ENCODE measurements at places on chromosomes 16 and 17.

DNA sequence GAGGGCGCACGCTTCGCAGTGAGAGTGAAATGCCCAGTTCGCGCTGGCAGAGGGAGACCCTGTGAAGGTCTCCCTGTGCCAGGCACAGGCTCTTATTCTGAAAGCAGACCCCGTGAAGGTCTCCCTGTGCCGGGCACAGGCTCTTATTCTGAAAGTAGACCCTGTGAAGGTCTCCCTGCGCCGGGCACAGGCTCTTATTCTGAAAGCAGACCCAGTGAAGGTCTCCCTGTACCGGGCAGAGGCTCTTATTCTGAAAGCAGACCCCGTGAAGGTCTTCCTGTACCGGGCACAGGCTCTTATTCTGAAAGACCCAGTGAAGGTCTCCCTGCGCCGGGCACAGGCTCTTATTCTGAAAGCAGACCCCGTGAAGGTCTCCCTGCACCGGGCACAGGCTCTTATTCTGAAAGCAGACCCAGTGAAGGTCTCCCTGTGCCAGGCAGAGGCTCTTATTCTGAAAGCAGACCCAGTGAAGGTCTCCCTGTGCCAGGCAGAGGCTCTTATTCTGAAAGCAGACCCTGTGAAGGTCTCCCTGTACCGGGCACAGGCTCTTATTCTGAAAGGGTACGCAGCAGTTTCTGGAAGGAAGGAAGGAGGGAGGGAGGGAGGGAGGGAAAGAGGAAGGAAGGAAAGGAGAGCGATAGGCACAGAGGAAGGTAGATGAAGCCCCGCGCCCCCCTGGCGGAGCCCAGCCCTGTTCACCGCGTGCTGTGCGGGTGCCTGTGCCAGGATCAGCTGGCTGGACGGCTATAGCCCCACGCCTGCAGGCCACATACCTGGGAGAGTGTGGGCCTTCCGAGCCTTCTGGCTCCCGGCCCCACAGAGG, 55.3 kb downstream of the WDR45B start:
- DNase-seq, result peak; percentile 88

- DNase-seq, result peak; percentile 40
These were observed 37.1 kb upstream of the BCAS3 start for GRCh38 chr17:60640503-60640902.

DNA sequence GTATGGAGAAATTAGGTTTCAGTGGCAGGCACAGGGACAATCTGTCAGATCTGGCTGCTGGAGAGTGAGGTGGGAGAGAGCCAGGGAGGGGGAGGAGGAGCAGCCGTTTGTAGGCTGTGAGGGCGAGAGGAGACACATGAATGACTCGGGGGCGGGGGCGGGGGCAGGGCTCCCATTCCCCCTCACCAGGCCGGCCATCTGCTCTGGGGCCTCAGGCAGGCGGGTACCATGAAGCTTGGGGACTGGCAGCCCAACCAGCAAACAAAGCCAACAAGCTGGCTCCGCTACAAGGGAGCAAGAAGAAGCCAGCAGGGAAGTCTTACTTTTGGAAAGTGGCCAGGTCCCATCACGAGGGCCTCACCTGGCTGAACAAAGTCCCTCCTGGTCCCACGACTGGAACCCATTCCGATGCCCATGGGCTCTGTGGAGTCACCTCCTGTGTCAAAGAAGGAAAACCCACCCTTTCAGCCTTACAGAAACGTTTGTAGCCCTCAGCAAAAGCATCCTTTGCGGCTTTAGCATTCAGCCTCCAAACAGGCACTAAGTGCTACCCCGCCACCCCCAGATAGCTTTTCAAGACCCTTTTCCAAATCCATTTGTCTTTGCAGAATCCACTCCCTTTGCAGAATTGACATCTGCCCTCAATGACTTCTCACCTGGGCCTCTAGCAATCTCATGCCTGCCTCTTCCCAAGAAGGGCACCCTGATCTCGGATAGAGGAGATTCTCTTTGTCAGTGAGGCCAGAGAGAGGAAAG, 9.2 kb upstream of the SSTR2 start:
- no peak for DNase-seq

GRCh38 chr16:12314653-12315185, 338.2 kb downstream of the SNX29 start:
- DNase-seq, result no peak

DNA sequence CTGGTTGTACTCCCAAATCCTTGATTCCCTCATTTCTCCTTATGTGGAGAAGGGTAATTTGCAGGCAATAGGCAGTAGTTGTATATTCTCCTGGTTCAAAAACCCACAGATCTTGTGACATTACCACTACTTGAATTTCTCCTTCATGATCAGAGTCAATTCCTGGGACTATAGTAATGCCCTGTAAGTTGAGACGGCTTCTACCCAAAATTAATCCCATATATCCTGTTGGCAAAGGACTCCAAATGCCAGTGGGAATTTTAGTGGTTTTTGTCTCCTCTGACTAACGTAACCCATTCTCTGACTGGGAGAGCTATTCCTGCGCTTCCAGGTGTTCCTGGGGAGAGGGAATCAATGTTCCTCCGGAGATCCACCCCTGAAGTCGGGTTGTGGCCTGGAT, 11.6 kb upstream of the ZNF689 start:
- no peak for DNase-seq

DNA sequence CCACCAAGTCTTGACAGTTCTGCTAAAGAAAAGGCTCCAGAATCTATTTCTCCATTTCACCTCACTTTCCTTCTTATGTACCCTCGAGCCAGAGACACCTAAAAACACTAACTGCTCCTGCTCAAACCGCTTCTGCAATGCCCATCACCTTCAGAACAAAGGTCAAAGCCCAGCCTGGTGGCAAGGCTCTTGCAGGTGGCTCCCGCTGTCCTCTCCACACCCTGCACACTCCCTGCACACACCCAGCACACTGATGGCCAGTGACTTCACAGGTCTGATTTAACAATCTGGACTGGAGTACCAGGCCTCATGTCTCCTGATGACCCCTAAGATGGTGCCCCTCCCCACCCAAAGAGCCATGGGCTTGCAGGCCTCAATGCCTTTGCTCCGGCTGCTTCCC, 9.8 kb upstream of the C17orf113 start:
- DNase-seq, result no peak

- no peak for DNase-seq
These were observed 48.8 kb downstream of the SDK2 start for GRCh38 chr17:73595479-73595878.

DNA sequence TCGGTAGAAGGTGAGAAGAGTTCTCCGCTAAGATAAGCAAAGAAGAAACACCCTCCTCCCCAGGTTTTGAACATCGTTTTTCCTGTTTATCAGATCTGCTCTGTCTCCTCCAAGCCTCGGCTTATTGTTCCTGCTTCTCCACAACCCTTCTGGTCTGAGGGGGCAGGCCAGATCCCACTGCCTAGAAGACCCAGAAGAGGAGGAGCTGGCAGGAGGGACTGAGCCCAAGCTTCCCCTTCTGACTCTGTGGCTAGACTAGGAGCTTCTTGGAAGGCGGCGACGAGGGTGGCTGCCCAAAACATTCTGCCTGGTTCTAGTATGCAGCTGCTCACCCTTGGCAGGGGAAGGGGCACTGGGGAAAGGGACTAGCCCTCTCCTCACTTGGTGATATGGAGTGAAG, 5.2 kb upstream of the HOXB5 start:
- DNase-seq, result no peak

DNA sequence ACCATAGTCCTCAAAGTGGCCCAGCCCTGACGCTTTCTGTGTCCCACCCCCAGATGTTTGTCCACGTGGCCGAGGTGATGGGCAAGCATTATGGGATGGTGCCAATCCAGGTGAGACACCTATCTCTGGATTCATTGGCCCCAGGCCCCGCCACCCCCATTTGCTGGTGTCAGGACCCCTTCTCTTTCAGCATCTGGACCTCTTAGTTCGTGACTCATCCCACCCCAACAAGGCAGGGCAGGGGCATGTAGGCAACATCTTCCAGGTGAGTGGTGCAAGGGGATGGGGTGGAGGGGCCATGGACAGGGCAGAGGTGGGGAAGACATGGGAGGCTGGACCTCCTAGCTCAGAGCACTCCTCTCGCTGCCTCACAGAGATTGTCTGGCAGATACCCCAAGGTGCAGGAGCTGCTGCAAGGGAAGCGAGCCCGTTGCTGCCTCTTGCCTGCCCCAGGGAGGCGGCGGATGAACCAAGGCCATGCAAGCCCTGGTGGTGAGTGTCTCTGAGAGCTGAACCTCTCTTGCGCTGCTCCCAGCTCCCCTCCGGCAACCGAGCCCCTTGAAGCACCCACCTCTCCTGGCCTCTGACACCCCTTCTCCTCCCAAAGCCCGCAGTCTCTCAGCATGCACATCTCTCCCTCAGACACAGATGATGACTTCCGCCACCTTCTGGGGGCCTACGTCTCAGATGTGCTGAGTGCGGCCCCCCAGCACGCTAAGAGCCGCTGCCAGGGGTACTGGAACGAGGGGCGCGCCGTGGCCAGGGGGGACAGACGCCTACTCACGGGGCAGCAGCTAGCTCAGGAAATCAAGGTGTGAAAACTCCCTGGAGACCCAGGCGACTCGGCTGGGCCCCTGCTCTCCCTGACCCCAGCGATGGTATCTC, 3.6 kb downstream of the RNF112 start:
- DNase-seq, result no peak

DNA sequence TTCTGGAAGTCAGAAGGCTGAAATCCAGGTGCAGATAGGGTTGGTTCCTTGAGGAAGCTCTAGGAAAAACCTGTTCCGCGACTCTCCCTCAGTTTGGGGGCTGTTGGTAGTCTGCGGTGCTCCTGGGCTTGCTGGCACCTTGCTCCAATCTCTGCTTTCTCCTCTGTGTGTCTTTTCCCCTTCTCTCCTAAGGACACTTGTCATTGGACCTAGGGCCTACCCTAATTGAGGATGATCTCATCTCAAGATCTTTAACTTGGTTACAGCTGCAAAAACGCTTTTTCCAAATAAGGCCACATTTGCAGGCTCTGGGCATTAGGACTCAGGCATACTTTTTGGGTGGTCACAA, 12.9 kb upstream of the CACNG4 start:
- no peak for DNase-seq

DNA sequence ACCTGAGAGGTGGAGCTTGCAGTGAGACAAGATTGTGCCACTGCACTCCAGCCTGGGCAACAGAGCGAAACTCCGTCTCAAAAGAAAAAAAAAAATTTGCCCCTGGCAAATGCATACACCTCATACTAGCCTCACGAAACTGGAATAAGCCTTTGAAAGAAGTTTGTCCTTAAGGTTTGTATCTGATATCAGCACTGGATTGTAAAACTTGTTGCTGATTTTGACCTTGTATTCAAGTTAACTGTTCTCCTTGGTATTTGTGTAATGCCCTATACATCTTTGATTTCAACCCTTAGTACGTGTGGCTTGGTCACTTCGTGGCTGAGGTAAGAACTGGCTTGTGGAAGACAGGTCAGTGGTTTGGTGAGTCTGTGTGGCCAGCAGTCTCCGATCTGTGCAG, 6.2 kb upstream of the FLCN start:
- no peak for DNase-seq

- no peak for DNase-seq
These were observed 47.7 kb upstream of the DOC2B start for GRCh38 chr17:228951-229708.

DNA sequence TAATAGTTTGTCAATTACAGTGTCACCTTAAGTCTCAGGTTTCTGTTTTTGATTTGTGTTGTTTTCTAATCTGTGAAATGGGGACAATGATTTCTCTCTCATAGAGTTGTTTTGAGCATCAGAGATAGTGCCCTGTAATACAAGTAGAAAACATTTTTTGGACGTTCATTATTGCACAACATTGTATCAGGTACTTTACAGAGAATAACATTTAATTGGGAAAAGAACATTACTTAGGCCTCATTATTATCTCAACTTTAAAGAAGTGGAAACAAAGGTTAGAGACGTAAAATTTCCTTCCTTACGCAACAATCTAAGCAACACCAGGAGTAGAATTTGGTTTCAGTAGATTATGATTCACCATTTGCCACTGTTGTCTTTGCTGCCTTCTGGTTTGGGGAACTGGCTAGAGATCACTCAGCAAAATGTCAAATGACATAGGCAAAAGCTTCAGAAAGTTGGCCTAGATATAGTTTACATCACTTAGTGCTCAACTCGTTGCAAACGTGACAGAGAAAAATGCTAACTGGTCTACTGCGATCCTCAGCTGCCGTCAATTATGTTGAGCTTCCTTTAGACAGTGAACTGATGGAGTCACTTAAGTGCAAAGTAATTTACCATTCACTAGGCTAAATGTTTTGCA, 1026.8 kb downstream of the CDH11 start:
- DNase-seq, result no peak

GRCh38 chr17:82783498-82783897, 31.6 kb downstream of the TBCD start:
- DNase-seq, result no peak

DNA sequence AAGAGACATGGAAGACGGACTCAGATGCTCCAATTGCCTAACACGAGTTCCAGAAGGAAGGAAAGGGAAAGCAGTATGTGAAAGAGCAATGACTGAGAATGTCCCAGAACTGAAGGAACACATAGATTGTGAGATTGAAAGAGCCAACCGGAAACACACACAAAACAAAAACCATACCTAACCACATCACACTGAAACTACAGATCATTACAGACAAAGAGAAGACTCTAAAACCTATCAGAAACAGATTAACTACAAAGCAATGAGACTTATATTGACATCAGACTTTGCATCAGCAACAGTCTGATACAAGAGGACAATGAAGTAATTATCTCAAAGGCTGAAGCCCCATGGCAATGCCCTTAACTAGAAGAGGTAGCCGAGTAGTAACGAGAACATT, 45.6 kb upstream of the CLEC18B start:
- no peak for DNase-seq

DNA sequence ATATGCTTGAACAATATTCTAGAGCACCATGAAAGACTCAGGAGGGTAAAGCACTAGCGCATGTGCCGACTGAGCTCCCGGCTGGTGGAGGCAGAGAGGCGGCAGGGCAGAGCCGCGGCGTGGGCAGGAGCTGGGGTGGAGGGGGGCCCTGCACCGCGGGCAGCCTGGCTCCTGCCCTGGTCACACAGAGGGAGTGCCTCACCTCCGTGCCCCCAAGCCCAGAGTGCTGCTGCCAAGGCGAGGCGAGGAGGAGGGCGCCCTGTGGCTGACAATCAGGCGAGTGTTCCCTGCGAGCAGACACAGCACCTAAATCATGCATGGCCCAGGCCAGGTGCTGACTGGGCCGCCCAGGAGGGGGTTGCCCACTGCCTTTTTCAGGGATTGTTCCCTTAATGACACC, 105.8 kb upstream of the TNRC6C start:
- DNase-seq, result no peak

DNA sequence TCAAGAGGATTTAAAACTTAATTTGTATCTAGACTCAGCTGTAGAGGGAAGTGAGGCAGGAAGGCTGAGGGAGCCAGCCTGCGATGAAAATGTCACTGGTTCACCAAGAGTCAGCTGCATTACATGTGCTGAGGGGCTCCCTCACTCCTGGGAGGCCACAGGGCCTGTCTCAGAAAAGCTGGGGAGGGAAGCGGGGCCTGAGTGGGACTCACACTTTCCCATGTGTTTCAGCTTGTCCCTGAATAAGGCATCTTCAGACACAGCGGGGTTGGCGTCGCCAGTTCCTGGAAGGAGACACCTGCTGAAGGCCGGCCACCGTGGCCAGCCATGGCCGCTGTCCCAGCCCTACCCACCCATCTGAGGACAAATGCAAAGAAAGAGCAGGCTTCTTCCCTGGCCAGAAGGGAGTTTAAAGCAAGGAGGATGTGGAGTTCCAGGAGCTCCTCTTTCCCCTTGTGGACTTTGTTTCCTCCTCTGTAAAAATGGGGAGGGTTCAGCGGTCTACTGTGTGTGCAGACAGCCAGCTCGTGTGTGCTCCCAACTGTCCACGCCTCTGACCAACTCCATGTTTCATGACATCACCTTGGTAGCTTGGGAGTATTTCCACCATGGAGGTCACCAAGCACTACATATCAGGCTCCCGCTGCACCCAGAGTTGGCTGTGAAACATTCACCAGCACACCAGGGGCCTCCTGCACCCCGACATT, 19.2 kb upstream of the MRPS23 start:
- no peak for DNase-seq

- no peak for DNase-seq
These were observed 73.6 kb downstream of the WIPI1 start for GRCh38 chr17:68383443-68384321.
